EL (cell line): ENCODE measurements at places on chromosomes 1 and 21.

DNA sequence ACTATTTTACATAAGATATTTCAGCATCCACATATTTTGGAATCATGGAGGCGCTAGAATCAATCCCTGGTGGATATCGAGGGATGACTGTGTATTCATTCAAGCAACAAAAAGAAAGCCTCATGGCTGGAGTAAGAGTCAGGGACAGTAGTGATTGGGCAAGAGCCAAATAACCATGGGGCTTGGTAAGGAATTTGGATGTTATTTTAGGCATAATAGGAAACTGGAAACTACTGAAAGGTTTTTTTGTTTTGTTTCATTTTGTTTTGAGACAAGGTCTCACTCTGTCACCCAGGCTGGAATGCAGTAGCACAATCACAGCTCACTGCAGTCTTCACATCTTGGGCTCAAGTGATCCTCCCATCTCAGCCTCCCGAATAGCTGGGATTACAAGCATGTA lies 33.8 kb upstream of the EYA3 start:
- DNase-seq, result peak; percentile 64

- DNase-seq, result peak; percentile 47
These were observed 59.1 kb downstream of the BCL9 start for GRCh38 chr1:147600119-147601111.

DNA sequence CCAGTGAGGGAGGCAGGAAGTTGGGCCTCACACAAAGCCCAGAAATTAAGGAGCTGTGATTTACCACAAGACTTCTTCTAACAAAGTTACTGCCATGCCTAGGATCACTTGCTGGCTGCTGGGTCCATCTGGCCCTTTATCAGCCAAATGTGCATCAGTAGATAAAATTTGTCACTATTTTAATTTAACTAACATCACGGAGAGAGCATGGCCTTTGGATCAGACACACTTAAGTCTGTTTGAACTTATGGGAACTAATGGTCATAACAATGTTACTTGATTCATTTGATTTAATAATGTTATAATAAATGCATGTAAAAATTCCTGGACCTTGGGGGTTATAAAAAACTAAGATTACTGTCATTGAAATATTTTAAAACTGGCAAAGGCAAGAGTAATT lies 67.2 kb upstream of the CCDC190 start:
- DNase-seq, result no peak

DNA sequence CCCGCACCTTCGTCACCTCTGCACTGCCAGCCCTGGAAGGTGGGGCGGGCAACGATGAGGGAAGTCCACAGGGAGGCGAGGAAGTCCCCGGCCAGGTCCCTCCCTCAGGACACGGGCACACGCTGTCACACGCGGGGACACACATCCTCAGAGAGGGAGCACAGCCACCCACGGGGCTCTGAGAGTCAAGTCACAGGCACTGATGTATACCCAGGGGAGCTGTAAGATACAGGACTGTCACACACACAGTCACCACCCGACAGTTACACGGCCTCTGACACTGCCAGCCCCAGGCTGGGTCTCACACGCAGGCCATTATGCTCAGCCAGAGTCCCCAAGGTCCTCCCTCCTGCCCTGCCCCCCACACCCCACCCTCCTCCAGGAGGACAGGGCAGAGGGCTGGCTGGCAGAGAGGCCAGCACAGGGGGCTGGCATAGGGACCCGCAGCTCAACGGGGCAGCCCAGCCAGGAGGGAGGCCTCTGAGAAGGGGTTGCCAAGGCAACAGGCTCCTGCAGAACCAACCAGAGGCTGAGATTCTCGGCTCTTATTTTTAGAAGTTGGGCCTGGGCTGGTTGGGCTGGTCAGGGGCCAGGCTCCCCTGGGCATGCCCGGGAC lies 17.7 kb upstream of the ADGRB2 start:
- no peak for DNase-seq

DNA sequence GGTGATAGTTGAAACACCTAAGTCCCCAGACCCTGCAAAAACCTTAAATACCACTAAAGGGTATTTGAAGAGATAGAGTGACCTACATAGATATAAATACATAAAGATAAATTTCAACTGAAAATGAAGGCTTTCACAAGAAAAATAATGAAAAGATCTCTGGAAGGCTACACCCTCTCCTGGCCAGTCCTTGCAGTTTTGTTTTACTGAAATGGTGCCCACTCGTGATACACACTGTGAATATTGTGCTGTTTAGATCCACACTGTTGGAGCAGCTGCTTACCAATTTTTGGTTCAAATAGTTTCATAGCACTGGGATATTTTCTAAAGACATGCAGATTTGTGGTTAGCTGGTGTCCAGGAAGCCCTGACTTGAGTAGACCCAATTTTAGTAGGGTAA lies 31.5 kb upstream of the RNF187 start:
- DNase-seq, result no peak

DNA sequence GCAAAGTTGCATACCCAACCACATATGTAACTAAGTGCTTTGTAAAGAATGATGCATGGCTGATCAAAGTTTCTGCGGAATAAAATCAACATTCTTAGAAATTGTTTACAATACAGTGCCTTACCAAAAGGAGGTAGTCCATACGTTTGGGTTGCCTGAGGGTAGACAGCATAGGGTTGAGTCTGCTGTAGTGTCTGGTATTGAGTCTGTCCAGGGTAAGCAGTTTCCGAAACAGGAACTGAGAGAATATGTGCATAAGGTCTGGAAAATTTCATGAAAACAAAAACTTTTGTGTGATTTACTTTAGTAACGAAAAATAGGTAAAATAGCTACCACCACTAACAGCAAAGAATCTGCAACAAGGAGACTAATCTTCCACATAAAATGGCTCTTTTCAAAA lies 53.0 kb downstream of the EYA3 start:
- no peak for DNase-seq

DNA sequence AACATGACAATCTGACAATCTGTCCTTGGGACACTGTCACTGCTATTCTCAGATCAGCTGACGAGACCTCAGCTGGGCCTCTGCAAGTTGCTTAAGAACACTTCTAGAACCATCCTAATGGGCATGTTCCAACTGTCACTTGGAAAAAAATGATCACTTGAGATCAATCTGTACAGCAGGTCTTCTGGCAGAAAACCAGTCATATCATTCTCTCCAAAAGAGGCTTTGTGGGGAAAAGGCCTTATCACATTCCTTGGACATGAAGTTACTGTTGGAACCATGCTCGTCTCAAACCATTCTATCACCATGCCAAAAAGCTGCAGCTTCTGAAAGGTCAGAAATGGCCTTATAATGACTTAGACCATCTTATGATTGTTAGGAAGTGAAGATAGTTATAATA lies 744.2 kb downstream of the USP25 start:
- DNase-seq, result no peak

DNA sequence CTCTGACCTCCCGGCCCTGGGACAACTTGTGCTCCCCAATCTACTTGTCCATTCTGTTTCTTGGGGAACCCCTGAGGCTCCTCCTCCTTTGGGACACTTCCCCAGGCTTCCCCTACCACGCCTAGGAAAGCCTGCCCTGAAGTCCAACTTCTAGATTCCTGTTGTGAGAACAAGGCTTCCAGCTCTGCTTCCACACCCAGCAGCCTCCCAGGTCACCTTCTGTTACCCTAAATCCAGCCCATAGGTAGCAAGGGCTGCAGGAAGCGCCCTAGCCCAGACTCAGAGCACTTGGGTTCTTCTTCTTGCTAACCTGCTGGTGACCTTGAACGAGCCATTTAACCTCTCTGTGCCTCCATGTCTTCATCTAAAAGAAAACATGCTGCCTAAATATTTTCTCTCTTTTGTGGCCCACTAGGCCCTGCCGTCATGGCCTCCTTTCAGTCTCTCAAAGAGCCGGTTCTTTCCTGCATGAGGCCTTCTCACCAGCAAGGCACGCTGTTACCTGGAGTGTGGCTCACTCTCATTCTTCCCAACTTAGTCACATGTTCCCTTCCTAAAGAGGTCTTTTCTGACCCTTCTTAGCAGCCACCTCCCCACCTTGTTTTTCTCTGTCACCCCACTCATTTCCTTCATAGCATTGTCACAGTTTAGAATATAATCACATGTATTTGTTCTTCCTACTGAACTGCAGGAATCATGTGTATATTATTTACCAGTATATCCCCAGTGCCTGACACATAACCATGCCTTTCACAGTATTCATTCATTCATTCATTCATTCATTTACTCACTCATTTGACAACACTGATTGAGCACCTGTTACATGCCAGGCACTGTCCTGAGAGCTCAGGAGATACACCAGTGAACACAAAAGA lies 1.4 kb downstream of the CAPN2 start:
- DNase-seq, result peak; percentile 39

GRCh38 chr1:219342836-219343235 lies 169.2 kb downstream of the LYPLAL1 start:
- DNase-seq, result no peak

- peak; percentile 41 for DNase-seq
These were observed 64.1 kb downstream of the PLEKHA6 start for GRCh38 chr1:204295671-204296070.

DNA sequence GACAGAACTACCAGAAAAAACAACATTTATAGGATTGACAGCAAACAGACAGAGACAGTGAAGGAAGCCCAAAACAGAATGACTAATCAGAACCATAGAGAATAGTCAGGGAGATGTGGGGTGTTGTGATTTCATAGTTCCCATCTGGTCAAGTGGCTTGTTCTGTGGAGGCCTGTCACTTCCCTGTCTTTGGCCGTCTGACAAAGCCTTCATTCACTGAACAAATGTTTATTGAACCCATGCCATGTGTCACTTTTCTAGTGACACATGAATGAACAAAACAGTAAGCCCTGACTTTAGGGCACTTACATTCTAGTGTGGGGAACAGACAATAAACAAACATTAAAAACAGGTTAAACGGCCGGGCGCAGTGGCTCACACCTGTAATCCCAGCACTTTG lies 3.2 kb upstream of the SRRM1 start:
- no peak for DNase-seq

DNA sequence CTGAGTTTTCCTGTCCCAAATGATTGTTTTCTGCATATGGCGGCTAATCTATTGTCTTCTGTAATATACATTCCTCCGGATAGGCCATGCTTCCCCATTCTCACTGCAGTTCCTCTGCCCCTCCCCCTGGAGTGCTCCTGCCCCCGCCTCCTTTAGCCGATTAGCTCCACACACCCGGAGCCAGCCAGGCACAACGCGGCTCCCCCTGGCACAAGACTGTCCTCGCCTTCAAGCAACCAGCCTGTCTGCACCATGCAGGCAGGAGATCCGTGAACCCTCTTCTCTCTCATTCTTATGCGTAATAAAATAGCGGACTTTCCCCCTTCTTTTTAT lies 18.0 kb downstream of the SERTAD4 start:
- no peak for DNase-seq
